Ovary (tissue), 10 donors: ENCODE measurements at places on chromosomes 7 and 10. TPM values are rescaled to one million over a fixed set of nuclear protein-coding genes. Genes with fewer than 3 reads are reported as not detected.

The KLHL7 gene
- total RNA-seq: 27.4 TPM

The PI4K2A gene
- total RNA-seq: 11.9 TPM

The RTKN2 gene
- total RNA-seq: 0.20 TPM

The ZNF853 gene
- 25.1 TPM for total RNA-seq

DNA sequence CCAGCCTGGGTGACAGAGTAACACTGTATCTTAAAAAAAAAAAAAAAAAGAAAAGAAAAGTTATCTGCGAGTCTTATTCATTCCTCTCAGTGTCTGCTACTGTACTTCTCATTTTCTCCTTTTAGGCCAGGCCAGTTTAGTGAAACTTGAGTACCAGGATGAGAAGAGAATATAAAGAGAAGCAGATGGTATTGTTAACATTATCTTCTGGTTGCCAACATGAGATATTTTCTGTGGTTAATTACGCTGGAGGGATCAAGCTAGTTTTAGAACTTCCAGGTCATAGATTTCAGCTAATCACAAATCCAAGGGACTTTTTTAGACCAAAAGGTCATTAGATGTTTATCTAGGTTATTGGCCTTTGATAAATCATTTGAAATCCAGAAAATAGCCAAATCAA is 252.6 kb upstream of the SMIM30 start:
- no peak overlapping the region for H3K4me3 ChIP-seq
- H3K27ac ChIP-seq: no peak overlapping the region
- H3K4me1 ChIP-seq: peaks cover 2% of the 10 kb centered on the region
- no peaks in the 10 kb centered on the region for H3K36me3 ChIP-seq

DNA sequence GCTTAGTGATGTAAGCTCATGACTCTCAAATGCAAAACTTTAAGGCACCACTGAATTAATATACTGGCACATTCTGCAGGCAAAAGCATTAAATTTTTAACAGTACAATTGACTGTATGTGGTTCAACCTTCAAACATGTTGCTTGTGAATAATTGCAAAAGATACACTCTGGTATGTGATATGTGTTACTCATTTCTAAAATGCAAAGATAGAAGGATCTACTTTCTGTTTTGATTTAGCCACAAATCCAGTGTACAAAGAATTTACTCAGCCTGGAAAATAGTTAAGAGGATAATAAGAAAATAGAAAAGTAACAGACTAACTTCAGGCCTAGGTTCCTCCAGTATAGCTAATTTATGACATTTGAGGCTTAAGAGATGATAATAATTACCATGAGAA is 66.6 kb upstream of the NOBOX start:
- no peaks in the 10 kb centered on the region for H3K36me3 ChIP-seq
- DNase-seq: no peak
- H3K27ac ChIP-seq: no peak overlapping the region
- H3K27me3 ChIP-seq: no peaks in the 10 kb centered on the region
- no peak overlapping the region for H3K4me3 ChIP-seq

- H3K27me3 ChIP-seq: no peaks in the 10 kb centered on the region
- no peaks in the 10 kb centered on the region for H3K36me3 ChIP-seq
- no peak overlapping the region for H3K27ac ChIP-seq
- H3K4me3 ChIP-seq: no peak overlapping the region
Observed at GRCh38 chr10:34432589-34432988, 382.5 kb downstream of the PARD3 start.

GRCh38 chr10:103549349-103549685 is 55.8 kb downstream of the NEURL1 start:
- no peak for DNase-seq
- H3K4me3 ChIP-seq: no peak overlapping the region
- H3K27ac ChIP-seq: no peak overlapping the region

DNA sequence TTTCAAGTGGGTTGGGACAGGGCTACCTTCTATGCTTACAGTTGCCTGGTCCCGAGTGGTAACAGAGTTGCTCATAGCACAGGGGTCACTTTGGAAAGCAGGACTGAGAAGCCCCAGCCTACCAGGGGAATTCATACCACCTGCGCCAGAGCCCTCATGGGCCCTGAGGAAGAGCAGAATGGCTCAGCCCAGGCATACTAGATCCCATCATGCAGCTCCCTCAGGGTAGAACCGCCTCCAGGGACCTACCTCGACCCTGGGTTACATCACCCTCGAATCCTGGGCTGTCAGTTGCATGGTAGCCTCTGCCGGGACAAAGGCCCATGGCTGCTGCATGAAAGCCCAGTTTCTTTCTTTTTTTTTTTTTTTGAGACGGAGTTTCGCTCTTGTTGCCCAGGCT is 2.9 kb downstream of the CUEDC2 start:
- no peak for DNase-seq
- peaks cover 2% of the 10 kb centered on the region for H3K4me1 ChIP-seq
- H3K27me3 ChIP-seq: no peaks in the 10 kb centered on the region

DNA sequence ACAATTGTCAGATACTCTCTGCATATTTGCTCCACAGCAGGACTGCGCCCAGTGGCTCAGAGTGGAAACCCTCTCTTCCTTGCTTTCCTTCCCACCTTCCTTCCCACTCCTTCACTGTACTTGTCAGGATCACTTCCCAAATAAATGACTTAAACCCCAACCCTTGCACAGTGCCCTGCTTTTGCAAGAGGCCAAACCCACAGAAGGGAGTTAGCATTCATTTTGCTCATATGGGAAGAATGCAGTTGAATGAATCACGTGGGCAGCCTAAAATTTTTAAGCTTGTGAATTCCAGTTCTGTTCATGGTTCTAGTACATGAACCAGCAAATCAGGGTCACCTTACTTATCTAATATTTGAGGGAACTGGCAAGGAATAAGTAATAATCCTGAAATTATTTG is 47.7 kb upstream of the SFMBT2 start:
- H3K27ac ChIP-seq: no peak overlapping the region
- no peak overlapping the region for H3K4me3 ChIP-seq
- no peak for DNase-seq
- H3K27me3 ChIP-seq: no peaks in the 10 kb centered on the region

DNA sequence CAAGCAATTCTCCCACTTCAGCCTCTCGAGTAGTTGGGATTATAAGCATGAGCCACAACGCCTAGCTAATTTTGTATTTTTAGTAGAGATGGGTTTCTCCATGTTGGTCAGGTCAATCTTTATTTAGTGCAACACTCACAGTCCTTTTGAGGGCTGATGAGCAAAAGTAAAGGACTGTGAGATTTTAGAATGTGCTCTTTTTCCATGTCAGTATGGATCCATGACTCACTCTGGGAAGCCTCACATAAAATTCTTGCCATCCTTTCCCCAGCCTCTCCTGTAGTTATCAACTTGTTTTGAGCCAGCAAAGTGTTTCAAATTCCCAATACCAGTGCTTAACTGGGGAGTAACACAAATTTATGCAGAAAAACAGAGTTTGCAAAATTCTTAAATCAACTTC is 135.8 kb upstream of the CXCL12 start:
- H3K27me3 ChIP-seq: no peaks in the 10 kb centered on the region
- no peak overlapping the region for H3K27ac ChIP-seq
- no peak for DNase-seq
- no peaks in the 10 kb centered on the region for H3K36me3 ChIP-seq
- no peak overlapping the region for H3K4me3 ChIP-seq

- no peak overlapping the region for H3K4me3 ChIP-seq
- peaks cover 1% of the 10 kb centered on the region for H3K4me1 ChIP-seq
- no peak overlapping the region for H3K27ac ChIP-seq
- no peaks in the 10 kb centered on the region for H3K36me3 ChIP-seq
- no peak for DNase-seq
- no peaks in the 10 kb centered on the region for H3K27me3 ChIP-seq
Observed at GRCh38 chr7:108017776-108018151, 14.8 kb upstream of the LAMB1 start.

DNA sequence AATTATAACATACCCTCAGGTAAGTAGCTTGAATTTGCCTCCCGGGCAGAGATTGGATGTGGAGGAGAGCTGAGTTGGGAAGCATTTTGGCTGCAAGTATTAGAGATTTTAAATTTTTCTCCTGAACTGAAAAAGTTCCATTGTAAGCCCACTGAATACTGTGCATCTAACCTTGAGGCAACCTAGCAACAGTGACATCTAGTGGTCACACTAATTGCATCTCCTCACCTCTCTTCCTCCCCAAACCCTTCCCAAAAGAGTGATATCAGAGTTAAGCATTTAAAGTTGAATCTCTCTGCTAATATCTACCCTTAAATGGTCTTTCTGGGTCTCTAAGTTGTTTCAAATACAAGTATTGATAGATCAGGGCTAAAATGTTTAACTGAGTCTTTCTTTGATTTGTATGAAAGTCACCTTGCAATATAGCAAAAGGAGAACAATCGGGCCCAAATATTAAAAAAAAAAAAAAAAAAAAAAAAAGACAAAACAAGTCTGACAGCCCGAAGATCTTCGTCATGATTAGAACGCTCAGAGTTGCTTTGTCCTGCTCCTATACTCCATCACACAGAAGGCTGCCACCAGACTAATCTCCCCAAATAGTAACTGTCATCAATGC is 40.4 kb upstream of the DLX5 start:
- H3K27me3 ChIP-seq: no peaks in the 10 kb centered on the region
- DNase-seq: no peak
- no peak overlapping the region for H3K27ac ChIP-seq
- H3K4me1 ChIP-seq: no peaks in the 10 kb centered on the region
- no peak overlapping the region for H3K4me3 ChIP-seq
- H3K36me3 ChIP-seq: no peaks in the 10 kb centered on the region
